ENCODE measurements at places on chromosomes 6 and 20.

DNA sequence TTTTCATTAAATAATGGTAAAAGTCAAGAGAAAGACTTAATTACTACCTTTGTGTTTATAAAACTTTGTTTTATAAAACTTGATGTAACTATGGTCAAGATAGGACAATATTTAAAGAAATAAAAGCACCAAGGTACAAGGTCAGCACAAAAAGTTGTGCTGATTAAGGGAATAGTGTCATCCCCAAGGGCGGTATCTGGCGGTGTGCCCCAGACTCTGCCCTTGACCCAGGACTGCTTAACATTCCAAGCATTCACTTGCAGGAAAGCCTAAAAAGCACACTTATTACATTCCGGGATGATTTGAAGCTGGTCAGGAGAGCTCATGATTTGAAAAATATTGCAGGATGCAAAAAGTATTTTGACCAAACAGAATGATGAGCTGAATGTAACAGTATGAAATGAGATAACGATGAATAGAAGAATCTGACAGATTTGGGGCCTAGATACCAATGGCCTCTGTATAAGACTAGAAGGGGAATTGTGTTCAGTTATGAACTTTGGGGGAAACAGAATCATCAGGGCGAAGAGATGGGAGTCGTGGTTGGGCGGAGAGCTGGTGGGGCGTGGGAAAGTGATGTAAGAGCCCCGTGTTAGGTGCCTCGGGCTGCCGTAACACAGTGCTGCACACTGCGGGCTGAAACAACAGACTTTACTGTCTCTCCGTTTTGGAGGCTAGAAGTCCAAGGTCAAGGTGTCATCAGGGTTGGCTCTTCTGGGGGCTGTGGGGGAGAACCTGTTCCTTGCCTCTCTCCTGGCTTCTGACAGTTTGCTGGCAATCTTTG is 77.2 kb downstream of the CDC5L start:
- DNase-seq, result no peak

GRCh38 chr6:2877057-2877882 is 25.8 kb downstream of the SERPINB9 start:
- DNase-seq, result no peak

DNA sequence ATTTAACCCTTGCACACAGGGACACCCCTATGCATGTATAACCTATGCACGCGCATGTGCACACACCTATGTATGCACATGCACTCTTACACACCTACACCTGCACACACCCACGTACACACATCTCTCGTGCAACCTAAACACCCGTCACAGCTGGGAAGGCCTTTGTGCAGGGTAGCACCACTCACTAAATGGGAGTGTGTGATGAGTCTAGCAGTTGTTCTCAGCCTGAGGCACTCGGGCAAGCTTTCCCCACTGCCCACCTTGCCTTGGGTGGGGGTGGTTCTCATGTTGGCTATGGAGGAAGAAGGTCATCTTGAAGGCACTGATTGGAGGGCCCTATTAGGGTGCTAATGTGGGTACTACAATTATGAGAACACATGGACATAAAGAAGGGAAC is 85.8 kb downstream of the DLL1 start:
- no peak for DNase-seq

DNA sequence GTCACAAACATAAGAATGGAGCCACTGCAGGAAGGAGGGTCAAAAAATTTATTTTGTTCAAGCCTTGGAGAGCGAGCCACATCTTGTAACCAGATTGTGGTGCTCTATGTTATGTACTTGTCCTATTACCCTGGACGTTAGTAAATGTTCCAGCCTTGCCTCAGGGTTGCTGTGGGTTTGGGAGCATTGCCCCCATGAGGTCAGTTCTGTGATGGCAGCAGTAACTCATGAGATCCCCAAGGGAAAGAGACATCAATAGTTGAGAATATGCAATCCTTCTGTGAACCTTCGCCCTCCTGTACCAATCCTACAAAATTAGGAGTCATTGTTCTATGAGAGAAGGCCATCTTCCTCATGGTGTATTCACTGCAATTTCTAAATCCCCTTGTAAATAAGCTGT is 16.4 kb upstream of the CFAP206 start:
- no peak for DNase-seq

GRCh38 chr6:6714118-6714897 is 125.8 kb downstream of the LY86 start:
- no peak for DNase-seq

- DNase-seq, result no peak
These were observed 103.2 kb upstream of the PRDM1 start for GRCh38 chr6:105982761-105983540.

GRCh38 chr20:22924046-22924737 is 110.9 kb upstream of the SSTR4 start:
- DNase-seq, result no peak

DNA sequence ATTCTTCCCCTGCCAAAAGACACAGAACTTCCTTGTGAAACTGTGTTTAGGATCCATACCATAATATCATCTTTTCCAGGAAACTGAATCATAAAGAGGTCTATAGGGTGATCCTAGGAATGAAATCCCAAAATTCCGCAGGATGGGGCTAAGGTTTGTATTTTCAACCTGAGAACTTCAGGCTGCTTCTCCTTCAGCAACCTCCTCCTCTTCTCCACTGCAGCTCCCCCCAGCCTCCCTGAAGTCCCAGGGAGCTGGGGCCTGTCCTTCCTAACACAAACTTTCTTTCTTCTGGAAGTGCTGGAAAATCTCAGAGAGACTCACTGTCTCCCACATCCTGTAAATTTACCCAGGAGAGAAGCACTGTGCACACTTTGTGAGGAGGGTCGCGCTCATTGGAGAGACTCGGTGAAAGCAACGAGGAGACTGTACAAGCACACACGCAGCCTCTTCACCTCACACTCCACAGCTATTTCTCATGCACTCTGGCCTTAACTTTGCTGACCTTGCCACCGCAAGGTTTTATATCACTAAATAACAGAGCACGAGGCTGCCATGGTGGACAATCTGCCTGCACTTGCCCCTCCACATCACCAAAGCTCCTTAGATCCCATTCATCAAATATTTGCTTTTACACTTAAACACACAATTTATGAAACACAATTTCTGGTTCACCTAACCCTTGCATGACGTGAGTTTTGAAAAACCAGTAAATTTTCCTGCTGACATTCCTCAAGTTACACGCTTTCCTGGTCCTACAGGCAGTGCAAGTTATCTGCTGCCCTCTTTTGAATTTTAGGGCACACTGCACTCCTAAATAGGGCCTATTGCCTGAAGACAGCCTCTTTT is 14.3 kb downstream of the ID4 start:
- DNase-seq, result no peak

DNA sequence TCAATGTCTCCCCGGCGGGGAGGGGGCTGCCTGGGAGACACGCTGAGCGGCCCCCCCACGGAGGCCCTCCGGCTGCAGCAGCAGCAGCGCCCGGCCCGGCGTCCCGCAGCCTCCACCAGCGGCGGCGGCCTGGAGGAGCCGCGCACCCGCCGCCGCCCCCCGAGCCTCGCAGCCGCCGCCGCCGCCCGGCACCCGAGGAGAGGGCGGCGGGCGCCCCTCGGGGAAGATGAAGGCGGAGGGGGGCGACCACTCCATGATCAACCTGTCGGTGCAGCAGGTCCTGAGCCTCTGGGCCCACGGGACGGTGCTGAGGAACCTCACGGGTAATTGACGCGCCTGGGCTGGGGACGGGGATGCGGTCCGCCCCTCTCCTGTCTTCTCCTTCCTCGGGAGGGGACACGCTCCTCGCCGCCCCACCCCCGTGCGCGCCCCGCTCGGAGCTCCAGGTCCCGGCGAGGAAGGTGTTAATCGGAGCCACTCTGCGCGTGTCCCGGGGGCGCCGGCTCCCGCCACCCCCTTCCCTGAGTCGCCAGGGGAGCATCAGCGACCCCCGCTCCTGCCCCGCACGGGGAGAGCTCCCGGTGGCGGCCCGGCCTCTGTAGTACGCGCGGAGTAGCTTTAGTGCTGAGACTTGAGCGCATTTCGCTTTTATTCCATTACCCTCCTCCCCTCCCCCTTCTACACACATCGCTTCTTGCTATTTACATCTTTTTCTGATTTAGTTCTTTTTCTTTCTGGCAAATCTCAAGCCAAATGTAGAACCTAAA is 686 bp downstream of the TMEM170B start:
- no peak for DNase-seq

DNA sequence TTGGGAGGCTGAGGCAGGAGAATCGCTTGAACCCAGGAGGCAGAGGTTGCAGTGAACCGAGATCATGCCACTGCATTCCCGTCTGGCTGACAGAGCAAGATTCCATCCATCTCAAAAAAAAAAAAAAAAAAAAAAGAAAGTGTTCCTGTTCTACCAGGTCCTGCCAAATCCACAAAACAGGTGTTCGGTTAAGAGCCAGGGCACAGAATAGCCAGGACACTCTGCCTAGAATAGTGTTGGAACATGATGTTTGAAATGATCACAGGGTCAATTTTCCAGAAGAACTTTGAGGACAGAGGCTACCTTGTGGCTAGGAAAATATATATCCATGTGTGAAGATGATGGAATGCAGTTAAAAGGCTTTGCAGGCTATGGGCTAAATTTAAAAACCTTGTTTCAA is 63.6 kb upstream of the TRAF3IP2 start:
- DNase-seq, result no peak

- no peak for DNase-seq
These were observed 598 bp upstream of the SOX4 start for GRCh38 chr6:21592953-21593352.

DNA sequence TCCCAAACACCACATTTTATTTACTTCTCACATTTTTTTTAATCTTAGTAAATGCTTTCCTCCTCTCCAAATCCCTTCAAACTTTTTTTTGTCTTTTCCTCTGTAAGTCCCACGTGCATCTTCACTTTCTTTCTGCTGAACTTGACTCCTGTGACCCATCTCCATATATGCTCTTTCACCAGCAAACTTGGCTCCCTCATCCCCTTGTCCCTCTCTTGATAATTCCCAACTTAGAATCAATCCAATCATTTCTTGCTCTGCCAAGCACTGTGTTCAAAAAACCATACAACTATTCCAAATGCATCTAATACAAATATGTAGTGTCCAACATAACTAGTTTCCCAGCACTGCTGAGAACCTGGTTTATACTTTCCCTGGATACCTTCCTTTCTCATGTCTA is 519.4 kb downstream of the HDGFL1 start:
- no peak for DNase-seq

DNA sequence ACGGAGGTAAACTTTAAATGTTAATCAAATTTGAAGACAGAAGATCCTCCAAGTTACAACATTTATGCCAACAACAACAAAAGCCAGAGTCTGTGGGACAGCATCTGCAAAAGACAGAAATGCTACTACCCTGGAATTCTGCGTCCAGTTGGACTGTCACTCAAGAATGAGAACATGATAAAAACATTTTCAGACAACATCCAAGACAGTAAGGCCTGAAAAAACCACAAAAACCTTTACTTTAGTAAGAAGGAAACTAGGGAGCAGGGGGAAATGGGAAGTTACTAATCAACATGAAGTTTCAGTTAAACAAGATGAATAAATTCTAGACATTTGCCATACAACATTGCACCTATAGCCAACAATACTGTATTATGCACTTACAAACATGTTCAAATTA is 77.6 kb downstream of the MLIP start:
- no peak for DNase-seq

DNA sequence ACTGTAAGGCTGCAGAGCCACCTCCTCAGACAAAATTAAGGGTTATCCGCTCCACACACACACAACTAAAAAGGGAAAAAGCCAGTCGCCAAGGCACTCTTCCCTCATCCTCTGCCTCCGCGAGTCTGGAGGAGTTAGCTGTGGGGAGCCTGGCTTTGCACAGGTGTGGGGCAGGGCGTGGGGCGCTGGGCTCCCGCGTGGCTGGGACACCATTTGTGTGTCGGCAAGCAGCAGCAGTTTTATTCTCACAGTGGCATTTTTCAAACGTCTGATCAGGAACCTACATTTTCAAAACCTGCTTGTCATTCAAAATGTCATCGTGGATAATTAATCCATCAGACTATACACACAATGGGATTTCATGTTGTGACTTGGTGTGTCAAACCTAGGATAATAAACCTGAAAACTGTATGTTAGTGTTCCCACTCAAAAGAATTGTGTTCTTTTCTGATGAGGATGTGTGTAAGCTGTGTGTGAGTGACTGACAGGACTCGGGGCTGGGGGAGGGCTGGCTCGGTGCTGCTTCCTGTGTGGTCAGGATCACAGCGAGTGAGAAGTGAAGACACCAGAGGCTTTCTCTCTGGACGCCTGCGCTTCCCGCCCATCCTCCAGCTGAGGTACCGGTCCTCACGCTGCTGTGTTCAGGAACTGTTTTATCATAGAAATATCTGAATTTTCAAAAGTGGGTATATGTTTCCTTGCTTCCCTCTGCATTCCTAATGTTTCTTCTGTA is 83.1 kb downstream of the IRF4 start:
- DNase-seq, result peak; percentile 41

DNA sequence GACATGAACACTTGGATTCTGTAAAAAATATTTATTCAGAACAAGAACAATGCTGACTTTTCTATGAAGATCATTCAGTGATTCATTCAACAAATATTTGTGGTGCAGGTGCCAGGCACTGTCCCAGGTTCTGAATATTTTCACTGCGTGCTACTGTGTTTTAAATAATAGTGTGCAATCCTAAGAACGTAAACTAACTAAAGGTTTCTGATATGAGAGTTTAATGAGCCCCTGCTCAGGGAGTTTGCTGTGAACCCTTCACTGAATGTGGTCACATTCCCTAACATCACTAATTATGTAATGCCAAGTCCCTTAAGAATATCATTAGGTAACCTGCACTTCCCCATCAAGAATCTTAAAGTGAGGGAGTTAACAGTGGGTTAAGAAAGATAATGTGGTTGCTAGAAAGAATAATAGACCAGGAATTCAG is 1.7 kb upstream of the TMEM170B start:
- DNase-seq, result no peak

DNA sequence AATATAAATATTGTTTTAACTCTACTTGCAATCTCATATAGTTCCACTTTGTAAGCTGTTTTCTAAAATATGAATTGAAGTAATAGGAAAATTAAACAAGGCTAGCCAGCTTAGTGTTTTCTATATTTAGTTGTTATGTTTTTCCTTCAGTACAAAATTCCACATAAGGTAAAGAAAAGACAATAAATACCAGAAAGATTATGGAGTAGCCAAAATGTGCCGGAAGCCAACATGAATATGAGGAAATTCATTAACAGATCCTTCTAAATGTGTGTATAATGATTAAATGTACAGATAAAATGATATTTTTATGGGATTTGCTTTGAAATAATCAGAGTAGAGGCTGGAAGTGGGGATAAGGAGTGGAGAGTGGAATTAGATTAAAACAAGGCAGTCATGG is 52.5 kb upstream of the COL21A1 start:
- no peak for DNase-seq

DNA sequence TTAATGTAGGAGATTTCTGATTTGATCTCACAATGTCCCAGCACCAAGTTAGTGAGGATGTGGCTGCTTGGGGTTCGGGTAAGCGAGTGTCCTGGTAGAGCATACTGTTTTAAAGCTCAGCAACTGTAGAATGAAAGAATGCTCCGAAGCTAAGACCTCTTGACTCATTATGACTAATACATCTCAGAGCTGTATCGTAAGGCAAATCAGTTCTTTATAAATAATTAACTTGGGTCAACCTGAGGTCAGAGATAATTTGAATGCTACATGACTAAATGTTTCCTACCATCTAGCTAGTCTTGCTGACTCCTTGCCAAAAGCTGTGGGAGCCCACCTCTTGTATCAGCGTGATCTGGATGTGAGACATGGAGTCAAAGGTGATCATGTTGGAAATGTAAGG is 128.8 kb upstream of the PDE7B start:
- peak; percentile 33 for DNase-seq

GRCh38 chr6:56005426-56005825 is 130.0 kb upstream of the BMP5 start:
- DNase-seq, result no peak

GRCh38 chr20:41242807-41243206 is 74.7 kb downstream of the ZHX3 start:
- DNase-seq, result no peak

GRCh38 chr20:5667705-5668528 is 82.3 kb upstream of the SHLD1 start:
- no peak for DNase-seq
